ENCODE measurements at places on chromosomes 1 and 21.

GRCh38 chr1:158059984-158060383 is 66.5 kb downstream of the KIRREL1 start:
- peak; percentile 15 for DNase-seq

GRCh38 chr1:200029035-200029821 is 1.7 kb downstream of the NR5A2 start:
- peak; percentile 26 for DNase-seq

- DNase-seq: no peak
Observed at GRCh38 chr1:44616284-44616990, 57.8 kb downstream of the TMEM53 start.

DNA sequence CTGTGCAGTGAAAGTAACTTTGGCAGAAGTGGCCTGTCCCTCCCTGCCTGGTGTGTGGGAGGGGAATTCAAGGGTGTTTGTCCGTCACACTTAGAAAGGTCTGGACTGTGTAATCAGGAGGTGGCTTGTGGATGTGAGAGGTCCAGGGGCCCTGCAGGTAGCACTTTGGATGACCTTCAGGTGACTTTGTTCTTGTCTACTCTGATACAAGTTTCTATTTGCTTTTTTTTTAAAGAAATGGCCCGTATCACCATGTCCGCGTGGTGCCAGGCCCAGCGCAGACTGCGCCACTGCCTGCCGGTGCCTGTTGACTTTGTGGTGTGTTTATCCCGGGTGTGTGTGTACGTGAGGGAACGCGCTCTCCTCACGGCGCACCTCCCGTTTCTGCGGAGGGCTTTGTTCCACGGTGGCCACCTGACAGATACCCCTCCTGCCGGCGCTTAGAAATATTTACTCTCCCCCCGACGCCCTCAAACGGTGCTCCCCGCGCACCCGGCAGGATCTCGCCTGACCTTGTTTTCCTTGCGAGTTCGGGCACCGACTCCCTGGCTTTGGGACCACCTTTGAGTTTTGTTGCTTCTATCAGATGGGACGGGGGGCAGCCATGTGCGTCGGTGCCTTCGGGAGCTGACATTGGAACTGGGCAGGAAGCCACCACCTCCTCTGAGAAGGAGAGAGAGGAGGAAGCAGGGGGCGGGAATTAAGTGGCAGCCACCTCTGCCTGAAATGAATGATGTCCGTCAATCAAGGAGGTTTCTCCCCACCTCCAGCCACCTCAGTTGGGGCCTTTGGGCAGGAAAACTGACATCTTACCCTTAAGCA is 119.4 kb downstream of the PRDM16 start:
- no peak for DNase-seq

GRCh38 chr1:205422993-205423642 is 1.3 kb upstream of the LEMD1 start:
- DNase-seq: no peak

- no peak for DNase-seq
Observed at GRCh38 chr1:48581270-48581669, 109.3 kb upstream of the SPATA6 start.

GRCh38 chr1:169945181-169945580 is 51.5 kb upstream of the SCYL3 start:
- no peak for DNase-seq

DNA sequence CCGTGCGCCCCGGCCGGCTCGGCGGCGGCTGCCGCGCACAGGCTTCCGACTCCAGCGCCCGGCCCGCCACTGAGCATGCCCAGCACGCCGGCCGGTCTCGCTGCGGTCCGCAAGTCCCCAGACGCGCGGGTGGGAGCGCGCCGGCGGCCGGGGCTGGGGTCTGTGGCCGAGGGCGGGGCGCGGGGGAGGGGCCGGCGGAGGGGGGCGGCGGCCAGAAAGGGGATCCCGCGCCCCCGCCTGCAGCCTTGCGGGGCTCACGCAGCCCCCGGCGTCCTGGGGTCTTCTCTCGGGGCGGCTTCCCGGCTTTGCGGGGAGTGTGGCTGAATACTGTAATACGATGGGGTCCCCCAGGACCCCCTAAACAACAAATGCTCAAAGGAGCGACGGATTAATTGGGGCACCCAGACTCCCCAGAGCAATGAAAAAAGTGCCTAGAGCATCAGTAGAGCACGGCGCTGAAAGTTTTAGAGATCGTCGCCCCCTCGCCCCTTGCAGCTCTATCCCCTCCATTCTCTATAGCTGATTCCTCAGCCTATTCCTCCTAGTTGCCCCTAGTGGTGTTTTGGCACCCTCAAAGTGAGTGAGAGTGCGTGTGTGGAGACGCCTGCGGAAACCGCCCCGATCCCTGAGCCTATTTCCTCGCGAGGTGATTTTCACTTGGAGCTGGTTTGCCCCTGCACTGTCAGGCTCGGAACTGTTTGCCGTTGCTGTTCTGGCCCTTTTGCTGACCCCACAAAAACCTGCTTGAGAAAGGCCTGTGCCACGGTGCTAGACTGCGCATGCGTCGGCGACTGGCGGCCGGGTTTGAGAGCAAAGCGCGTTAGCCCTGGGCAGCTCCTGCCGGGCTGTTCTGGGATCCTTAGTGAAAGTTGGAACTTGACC is at the start of gene VAV3:
Gene VAV3, minus strand, starts transcription at position 71 of the 882 bp plus-strand sequence. CDS start 311 bp downstream, outside the sequence.
- DNase-seq: peak; percentile 65

- DNase-seq: no peak
Observed at GRCh38 chr21:44854391-44854663, 19.2 kb downstream of the PTTG1IP start.

- no peak for DNase-seq
Observed at GRCh38 chr1:196376630-196377328, 231.5 kb downstream of the KCNT2 start.

GRCh38 chr1:212118872-212119260 is 83.3 kb downstream of the DTL start:
- no peak for DNase-seq

DNA sequence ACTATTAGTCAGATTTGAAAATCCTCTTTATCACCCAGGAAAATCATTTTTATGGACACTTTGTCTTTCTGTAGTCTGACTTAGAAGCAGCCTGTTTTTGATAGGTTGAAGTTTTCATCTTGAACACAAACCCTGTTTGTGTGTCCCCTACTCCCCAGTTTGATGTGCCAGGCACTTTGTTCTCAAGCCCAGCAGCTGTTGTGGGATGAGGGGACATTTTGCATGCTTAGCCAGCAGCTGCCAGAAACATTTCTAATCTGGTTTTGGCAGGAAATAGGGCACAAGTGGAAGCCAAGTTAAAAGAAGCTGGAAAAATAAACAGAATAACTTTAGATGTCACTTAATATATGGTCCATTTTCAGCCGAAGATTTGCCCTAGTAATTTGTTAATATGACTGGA is 29.9 kb downstream of the ACTN2 start:
- no peak for DNase-seq

GRCh38 chr1:156460525-156460924 is 40.0 kb downstream of the MEF2D start:
- DNase-seq: no peak

DNA sequence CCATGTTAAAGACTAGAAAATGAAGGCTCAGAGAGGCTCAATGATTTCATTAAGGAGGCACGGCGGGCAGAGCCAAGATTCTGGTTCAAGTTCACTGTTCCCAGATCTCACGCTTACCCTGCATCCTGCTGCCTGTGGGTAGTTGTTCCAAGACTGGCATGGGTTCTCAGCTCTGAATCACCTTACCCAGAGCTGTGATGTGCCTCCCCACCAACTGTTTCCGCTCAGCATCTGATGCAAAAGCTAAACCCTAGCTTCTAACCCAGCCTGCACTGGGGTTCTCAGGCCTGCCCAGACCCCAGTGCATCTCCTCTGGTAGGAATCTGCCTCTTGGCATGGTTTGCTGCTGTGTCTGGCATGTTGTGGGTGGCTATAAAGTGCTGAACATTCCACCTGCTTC is 11.8 kb downstream of the TNR start:
- DNase-seq: no peak

DNA sequence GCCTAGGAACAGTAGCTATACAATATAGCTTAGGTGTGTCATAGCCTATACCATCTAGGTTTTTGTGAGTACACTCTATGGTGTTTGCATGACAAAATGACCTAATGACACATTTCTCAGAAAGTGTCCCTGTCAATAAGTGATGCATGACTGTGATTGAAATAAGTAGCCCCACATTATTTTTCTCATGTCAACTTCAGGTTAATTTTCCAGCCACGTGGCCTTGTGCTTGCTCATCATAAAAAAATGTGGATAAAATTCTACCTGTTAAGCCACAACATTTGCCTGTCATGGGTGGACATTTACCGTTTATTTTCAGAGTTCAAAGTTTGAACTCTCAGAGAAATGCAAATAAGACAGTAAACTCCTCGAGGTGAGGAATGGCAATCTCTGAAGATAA is 5.5 kb downstream of the DISC1 start:
- no peak for DNase-seq

GRCh38 chr1:200524092-200524491 is 96.5 kb downstream of the KIF14 start:
- DNase-seq: no peak

DNA sequence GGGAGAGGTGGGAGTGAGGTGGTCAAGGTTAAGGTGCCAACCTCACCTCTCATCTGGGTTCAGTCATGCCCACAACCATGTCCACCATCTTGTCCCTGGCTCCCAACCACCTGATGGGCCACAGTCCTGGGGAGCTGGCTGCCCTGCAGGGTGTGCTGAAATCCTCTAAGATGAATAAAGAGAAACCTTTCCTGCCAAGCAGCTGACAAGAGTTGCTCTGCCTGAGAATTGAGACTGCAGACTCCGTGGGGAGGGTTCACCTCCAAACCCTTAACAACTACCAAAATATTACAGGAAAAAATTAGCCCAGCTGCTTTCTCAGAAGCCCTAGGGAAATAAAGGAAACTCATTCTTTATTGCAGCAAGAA is 15.2 kb upstream of the FGR start:
- DNase-seq: no peak

DNA sequence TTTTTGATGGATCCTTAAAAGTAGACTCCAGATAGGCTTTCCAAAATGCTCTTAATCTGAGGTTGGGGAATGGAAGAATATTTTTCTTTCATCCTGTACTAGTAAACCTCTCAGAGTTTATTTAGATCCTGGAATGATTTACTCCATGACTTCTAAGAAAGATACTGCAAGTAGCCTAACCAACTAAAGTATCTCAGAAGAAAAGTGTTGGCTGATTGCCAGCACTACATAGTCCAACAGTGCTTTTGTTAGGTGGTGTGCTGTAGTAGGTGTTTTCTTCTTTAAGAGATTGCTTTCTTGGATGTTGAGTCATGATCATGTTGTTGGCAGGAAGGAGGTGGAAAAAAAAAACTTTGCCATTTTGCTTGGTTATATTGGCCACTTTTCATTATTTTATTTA is 119.8 kb downstream of the OSBPL9 start:
- peak; percentile 30 for DNase-seq

GRCh38 chr1:227156520-227156919 is 161.8 kb downstream of the CDC42BPA start:
- no peak for DNase-seq

- no peak for DNase-seq
Observed at GRCh38 chr1:246785494-246786111, 61.4 kb downstream of the SCCPDH start.

GRCh38 chr1:156076609-156077429 is 5.4 kb downstream of the MEX3A start:
- no peak for DNase-seq

DNA sequence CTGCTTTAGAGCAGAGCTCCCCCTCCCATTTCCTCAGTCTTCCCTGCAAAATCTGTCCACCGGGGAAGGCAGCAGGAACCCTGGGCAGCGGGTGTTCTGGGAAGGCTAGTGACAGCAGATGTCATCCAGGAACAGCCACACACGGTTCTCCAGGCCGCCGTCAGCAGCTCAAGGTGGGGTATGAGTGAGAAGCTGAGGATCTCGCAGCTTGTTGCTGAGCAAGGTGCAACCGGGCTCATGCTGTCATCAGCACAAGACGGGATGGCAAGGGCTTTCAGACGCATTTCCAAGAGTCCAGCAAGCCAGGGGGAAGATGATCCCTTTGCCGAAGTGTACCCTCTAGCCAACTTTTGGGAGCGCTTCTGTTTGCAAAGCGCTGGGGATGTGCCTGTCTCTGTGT is 23.0 kb upstream of the SPSB1 start:
- DNase-seq: no peak

GRCh38 chr1:197913495-197914276 is 3.5 kb upstream of the LHX9 start:
- no peak for DNase-seq

- DNase-seq: peak; percentile 30
Observed at GRCh38 chr1:166069390-166069789, 97.4 kb downstream of the FAM78B start.

DNA sequence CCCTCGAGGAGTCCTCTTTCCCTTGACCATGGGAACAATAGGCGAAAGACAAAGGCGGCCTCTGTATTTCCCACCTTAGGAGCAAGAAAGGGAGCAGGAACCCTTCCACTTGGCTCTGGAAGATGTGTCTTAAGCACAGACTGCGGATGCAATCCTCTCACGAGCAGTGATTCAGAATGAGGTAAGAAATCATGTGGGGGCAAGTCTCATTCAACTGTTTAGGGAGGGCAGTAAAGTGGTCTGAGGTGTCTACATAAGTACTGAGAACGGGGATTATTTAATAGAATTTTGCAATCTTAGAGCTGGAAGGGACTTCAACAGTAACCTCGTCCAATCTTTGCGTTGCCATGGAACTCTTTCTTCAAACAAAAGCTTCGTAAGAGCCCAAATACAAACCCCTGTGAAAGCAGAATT is 1.6 kb upstream of the DYRK3 start:
- peak; percentile 50 for DNase-seq

- DNase-seq: no peak
Observed at GRCh38 chr21:39141502-39141901, 41.7 kb downstream of the PSMG1 start.

- no peak for DNase-seq
Observed at GRCh38 chr1:53616511-53616910, 122.5 kb downstream of the GLIS1 start.

DNA sequence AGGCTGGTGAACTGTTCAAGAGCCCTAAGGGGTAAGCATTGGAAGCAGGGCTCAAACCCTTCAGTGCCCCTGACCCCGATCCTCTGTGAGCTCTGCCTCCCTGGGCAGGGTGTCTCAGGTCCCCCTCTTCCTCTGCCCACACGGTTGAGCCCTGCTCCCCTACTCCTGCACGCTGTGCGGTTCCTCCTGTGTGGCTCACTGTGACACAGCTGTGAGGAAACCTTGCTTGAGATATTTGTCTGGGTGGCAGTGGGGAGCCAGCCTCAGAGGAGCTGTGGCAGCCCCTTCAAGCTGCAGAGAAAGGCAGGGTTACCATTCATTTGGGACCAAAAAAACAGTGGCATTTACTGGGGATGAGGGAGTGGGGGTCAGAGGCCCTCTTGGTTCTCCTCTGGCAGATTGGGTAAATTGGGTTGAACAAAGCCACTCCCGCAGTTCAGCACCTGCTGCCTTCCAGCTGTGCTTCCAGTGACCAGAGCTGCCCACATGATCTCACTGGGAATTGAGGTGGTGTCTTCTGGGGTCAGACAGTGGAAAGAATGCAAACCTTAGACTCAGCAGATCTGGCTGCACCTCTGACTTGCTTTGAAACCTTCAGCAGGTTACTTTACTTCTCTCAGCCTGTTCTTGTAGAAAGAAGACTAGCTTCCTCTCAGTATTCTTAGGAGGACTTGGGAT is 60.6 kb upstream of the CD1D start:
- DNase-seq: no peak

DNA sequence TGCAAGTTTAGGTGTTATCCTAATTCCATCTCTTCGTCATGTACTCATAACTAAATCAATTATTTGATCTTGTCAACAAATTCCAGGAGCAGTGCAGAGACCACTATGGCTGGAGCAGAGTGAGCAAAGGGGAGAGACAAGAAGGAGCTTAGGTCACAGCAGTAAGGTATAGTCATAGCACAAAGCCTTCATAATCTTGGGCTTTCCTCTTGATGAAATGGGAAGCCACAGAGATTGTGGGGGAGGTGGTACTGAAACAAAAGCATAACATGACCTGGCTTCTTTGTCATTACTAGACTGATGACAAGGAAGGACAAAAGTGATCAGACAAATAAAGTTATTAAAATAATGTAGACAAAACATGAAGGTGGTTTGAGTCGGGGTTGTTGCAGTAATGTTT is 60.1 kb upstream of the PTGS2 start:
- no peak for DNase-seq

All from fibroblast of skin of scalp (primary cell).